ENCODE measurements at places on chromosomes 2 and 18.

GRCh38 chr2:3142961-3143571 is 234.6 kb downstream of the EIPR1 start:
- no peak for DNase-seq

DNA sequence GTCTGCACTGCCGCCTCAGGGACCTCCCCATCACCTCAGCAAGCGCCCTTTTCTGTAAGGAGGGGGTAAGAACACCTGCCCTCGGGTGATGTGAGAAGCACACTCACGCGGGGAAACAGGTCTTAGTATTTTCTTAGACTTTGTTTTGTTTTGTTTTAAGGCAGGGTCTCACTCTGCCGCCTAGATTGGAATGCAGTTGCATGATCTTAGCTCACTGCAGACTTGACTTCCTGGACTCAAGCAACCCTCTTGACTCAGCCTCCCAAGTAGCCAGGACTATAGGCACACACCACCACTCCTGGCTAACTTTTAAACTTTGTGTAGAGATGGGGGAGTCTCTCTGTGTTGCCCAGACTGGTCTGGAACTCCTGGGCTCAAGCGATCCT is 37.1 kb downstream of the RAMP1 start:
- no peak for DNase-seq

DNA sequence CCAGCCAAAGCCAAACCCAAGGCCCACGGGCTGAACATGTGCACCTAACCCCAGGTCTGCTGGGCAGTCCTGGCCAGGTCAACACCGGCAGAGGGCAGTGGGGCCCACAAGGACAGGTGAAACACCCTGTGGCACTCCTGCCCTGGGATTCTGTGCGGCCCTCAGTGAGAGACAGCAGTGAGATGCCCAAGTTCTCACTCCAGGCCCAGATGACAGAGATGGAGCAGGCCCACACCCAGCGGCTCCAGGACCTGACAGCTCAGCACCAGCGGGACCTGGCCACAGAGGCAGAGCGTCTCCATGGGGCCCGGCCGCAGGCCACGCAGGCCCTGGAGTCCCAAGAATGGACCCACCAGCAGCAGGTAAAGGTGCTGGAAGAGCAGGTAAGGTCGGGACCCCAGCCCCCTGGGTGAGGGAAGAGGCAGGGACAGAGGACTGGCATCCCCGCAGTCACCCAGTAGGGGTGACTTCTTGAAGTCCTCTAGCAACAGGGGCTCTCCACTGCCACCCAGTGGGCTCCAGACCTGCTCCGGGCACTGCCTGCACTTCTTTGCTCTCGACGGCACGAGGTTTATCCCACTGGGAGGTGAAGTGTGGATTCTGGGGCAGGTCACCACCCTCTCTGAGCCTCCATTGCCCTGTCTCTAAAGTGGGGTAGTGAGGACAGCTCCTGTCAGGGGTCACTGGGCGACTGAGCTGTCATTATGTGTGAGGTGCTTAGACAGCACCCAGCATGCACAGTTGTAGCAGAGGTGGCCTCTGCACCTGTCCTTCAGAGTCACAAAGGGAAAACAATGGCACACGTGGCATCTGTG is 8.8 kb upstream of the SNED1 start:
- no peak for DNase-seq

DNA sequence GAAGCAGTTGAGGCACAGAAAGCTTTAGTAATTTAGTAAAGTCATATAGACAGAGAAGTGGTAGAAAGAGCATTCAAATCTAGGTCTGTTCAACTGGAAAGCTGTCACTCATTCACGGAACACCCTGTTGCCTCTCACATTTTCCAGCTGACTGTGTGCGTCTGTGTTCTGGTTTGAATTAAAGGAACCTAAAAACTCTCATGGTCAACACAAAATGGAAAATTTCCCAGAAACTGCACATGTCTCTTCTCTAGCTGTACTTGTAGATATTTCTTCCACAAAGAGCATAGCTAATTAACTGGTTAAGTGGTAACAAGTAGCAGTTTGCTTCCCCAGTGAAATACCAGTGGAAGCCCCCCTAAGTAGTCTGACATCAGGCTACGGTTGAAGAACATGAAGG is 390.8 kb downstream of the TGIF1 start:
- no peak for DNase-seq

DNA sequence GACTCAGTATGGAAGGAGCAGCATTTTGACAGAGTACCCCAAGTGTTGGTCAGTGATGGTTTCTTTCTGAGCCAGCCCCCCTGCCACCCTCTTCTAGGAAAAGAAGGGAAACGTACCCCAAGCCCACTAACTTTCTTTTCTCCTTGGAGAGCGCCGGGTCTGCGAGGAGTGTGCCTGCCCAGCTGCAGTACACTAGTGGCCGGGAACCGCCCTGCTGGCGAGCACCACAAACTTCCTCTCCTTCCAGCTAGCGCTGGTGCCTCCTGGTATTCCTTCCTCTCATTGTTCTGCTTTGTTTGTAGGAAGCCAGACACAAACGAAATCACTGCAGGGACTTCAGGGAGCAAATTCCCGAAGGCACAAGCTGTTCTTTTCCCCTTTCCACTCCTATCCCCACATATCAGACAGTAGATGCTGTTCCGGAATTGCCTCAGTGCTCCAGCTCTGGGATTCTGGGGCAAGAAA is 1.8 kb downstream of the CCDC85A start:
- no peak for DNase-seq

DNA sequence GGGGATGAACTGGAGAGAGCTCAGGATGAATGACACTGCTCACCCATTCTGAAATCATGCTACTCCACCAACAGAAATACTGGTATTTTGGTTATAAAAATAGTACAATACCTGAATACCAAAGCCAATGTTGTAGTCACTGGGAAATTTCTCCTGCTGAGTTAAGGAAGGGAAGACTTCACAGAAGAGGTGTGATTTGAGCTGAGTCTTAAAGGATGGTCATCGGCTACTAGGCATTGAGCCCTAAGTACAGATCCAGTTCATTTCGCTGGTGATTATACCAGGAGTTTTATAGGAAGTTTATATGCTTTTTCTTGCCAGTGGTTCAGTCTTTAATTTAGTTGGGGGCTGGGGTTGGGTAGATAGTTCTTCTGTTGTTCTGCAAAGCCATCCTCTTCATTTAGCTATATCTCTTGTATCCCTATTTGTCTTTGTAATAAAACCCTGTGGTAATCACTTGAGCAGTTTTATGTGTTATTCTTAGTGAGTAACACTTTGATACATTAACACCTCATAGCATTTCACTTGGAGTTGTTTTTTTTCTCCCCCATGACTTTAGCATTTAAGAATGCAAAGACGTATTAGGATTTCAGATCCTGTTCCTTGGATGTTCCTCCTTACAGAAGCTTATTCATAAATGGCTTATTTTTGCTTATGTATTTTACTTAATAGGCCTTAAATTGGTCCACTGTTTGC is 239.9 kb upstream of the FOSL2 start:
- no peak for DNase-seq

DNA sequence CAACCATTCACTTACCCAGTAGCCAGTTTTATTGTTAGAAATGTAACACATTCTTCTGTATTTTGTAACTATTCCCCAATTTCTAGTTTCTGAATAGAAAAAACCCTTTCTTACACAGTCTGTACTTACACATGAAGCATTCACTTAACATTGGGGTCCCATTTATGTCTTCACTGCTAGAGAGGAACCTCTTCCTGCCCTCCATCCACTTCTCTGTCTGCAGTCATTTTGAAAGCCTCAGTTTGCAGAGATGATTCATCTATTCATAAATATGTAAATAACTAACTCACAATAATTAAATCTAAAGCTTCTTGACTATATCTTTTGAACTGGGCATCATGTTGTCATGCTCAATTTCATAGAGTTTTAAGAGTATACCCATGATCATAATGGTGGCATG is 55.9 kb downstream of the ZRANB3 start:
- no peak for DNase-seq

- no peak for DNase-seq
Measured at GRCh38 chr2:170180031-170180566, 2.2 kb downstream of the MYO3B start.

- DNase-seq = no peak
Measured at GRCh38 chr2:10884574-10884975, 27.2 kb upstream of the KCNF1 start.

GRCh38 chr2:174071321-174071720 is 106.1 kb upstream of the SP3 start:
- DNase-seq = no peak

- DNase-seq = no peak
Measured at GRCh38 chr2:59463426-59463825, 1090.0 kb downstream of the BCL11A start.

- DNase-seq = no peak
Measured at GRCh38 chr18:25335062-25335461, 16.9 kb downstream of the ZNF521 start.

DNA sequence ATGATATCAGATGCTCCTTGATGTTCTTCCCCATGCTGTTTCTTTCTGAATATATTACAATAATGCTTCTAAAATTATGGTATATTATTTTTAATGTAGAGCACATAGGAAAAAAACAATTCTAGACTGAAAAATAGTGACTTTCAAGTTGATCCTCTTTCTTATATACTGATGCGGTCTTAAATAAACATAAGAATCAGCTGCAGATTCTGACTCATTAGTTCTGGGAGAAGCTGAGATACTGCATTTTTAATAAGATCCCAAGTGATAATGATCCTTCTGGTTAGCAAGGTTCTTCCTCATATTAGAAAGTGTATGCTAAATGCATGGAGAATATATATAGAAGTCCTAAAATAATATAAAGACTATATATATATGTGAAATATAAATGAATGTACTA is 124.9 kb downstream of the XIRP2 start:
- DNase-seq = no peak

DNA sequence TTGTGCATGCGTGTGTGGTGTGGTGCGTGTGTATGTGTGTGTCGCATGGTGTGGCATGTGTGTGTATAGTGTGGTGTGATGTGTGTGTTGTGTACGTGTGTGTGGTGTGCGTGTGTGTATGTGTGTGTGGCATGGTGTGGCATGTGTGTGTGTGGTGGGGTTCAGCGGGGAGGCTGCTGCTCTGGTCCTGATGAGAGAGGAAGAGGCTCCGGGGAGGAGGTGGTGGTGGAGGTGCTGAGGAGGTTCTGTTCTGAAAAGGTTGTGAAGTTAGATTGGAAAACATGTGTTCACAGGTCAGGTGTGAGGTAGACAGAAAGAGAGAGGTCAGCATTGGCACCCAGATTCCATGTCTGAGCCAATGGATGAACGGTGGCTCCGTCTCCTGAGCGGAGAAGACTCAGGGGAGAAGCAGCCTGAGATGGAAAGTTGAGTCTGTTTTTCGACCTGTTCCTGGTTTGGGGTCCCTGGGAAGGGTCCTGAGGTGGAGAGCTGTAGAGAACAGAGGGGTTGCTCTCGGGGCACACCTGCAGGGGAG is 67.2 kb upstream of the HDAC4 start:
- DNase-seq = no peak

- DNase-seq = no peak
Measured at GRCh38 chr2:46339676-46340459, 42.7 kb downstream of the EPAS1 start.

DNA sequence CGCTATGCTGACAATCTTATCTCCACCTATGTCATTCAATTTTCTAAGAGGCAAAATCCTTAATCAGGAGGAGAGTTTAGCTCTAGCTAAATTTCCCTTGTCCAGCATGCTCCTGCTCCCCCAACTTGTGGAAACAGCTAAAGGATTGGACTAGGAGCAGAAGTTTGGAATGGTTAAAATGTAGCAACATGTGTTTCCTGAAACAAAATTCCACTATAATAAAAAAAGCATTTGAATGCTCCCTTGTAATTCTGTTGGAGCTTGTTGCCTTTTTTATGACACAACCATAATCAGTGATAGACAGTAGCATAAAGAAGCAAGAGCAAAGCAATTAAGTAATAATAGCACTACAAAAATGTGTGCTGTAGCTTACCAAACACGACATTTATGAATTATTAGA is 6.9 kb downstream of the ACTR3 start:
- DNase-seq = no peak

- DNase-seq = no peak
Measured at GRCh38 chr2:17162713-17163112, 355.5 kb downstream of the RAD51AP2 start.

DNA sequence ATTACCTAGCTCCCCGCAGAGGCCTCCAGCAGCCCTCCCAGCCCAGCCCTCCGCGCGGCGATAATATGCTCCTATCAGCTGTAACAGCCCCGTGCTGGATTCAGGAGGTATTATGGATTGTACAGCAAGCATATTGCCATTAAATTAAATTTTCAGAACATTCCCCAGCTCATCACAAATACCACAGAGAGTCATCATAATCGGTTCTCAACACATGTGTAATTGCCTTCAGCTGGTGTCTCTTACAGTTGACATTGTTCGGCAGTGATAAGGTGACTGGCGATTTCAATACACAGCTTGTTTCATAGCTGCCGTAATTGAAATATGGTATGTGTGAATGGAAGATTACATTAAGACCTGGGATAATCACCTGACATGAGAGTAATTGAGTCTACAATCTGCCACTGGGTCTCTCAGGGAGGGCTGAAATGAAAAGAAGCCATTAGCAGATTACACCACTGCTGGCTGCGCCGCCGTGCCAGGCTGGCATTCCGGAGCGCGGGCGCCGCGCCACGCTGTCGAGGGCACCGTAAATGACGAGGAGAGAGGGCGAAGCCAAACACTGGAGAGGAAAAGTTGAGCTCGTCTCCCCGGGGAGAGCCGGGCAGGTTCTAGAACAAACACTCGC is 549.4 kb upstream of the SALL3 start:
- no peak for DNase-seq

DNA sequence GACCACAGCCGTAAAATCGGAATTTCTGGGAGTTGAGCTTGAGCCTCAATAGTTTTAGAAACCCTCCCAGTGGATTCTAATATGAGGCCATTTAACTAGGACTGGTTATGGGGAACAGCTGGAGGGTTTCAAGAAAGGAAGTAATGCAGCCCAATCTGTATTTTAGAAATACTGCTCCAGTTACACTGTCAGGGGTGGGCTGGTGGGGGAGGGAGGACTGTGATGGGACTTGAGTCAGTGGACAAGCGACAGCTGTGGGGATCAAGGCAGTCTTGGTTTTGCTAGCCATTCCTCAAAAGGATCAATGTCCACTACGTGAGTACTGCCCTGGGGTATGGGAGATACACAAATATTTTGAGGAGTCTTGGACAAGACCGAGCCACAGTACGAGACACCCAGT is 34.8 kb downstream of the ASB1 start:
- no peak for DNase-seq

DNA sequence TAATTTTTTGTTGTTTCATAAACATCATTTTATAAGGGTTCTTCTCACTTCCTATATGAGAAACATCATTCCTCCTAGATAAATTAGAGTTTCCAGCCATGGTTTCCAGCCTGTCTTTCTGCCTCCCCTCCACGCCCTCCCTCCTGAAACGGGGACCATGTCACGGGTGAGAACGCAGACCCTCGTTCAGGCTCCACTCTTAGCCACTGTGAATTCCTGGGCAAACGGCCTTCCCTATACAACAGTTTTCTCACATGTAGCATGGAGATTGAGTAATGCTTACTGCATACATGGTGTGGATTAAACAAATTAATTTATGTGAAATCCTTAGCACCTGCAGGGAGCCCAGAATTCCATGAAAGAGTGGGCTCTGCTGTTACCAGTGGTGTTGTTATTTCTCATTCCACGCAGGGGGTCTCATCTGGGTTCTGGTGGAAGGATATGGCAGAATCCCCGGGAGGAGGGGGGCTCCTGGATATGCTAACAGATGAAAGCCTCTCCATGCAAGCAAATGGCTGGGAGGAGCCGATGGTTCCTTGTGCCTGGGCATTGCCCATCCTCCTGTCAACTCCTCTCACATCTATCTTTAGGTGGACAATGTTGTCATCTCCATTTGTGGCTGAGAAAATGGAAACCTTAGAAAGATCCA is 54.0 kb upstream of the TWIST2 start:
- DNase-seq = no peak

GRCh38 chr2:134189009-134189720 is 64.7 kb upstream of the MGAT5 start:
- DNase-seq = no peak
